Transverse colon (tissue), 4 donors: ENCODE measurements at places on chromosomes 16 and 17. TPM values are rescaled to one million over a fixed set of nuclear protein-coding genes. Genes with fewer than 3 reads are reported as not detected.

The HSD11B2 gene
- 885 TPM for total RNA-seq

The TMEM235 gene
- total RNA-seq: not detected

The ASGR1 gene
- 0.82 TPM for total RNA-seq

The NPIPB9 gene
- 23.9 TPM for total RNA-seq

The SLFN12 gene
- total RNA-seq: not detected
